Memory B cell (primary cell): ENCODE measurements at places on chromosomes 2 and 18.

GRCh38 chr2:150710041-150710440 lies 222.6 kb upstream of the RND3 start:
- DNase-seq = no peak

DNA sequence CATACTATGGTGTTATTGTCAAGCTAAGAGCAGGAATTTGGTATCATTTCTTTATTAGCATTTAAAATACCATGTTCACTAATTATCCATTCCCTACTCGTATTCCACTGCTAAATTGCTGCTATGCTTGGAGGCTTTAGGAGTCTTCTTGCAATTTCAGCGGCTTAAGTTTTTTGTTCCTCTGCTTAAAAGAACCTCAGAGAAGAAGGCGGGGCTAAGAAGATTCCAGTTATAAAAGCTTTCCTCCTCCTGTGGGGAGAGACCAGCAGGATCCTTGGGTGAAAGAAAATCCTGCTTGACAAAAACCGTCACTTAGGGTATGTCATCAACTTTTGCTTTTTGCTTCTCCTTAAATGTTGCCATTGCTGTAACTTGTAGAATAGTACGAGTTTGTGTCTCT lies at the start of gene TRPM8:
Gene TRPM8, plus strand, starts transcription at position 258 of the 400 bp plus-strand sequence. CDS start 9,165 bp downstream, outside the sequence.
- no peak for DNase-seq

- DNase-seq = no peak
These were observed 13.0 kb upstream of the APCDD1 start for GRCh38 chr18:10441472-10441871.

DNA sequence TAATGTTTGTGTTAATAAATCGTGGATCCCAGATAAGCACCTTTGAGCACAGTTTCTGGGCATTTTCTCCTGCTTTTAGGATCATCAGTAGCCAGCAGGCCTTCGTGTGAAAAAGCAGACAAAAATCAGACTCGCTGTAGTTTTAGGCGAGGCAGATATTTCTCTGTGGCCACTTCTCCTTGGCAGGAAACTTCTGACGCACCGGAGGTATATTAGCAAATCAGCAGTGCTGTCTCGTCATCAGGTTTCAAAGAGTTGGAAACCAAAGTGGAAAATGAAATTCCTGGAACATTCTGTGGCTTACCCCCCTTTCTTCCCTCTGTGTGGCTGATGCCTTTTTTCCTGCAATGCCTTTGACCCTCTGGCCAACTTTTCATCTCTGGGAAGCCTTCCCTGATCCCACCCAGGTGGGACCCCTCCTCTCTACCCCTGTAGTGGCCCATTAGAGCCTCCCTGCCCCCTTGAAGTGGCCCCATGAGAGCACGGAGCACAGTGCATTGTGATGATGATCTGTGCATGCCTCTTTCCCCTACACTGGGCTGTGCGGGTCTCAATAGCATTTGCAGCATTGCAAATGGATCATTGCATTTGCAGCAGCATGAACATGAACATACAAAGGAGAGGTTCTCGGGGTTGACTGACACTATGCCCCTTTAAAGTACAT lies 93.3 kb downstream of the RNF144A start:
- no peak for DNase-seq

- DNase-seq = no peak
These were observed 39.1 kb downstream of the C18orf54 start for GRCh38 chr18:54396760-54397159.

GRCh38 chr2:173462892-173463840 lies 108.5 kb downstream of the CDCA7 start:
- DNase-seq = no peak

DNA sequence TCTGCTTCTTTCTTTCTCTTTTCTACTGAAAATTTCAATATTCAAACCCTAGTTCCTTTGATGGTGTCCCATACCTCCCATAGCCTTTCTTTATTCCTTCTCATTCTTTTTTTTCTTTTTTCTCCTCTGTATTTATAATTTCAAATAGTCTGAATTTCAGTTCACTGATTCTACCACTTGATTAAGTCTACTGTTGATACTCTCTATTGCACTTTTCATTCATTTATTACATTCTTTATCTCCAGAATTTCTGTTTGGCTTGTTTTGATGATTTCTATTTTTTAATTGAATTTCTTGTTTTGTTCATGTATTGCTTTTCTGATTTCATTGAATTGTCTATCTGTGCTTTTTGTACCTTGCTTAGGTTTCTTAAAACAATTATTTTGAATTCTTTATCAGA lies 111.9 kb upstream of the VRK2 start:
- DNase-seq = no peak

GRCh38 chr18:35949090-35949489 lies 23.4 kb upstream of the RMP24 start:
- no peak for DNase-seq

DNA sequence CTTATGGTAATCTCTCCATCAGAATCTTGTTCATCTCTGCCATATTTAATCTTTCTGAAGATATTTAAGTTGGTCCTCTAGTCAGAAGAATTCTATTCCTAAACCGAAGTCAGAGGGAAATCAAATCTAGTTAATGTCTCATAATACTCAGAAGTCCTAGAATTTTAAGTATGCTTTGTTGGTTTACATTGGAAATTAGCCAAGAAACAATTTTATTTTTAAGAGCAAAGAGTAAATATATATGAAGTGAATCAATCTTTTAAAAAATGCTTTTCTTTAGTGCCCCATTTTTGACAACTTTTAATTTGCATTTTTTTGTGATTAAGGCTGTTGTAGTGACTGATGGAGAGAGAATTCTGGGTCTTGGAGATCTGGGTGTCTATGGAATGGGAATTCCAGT lies 38.1 kb downstream of the ME2 start:
- DNase-seq = no peak

GRCh38 chr2:47034973-47035609 lies 119.5 kb upstream of the MCFD2 start:
- DNase-seq = peak; percentile 35

DNA sequence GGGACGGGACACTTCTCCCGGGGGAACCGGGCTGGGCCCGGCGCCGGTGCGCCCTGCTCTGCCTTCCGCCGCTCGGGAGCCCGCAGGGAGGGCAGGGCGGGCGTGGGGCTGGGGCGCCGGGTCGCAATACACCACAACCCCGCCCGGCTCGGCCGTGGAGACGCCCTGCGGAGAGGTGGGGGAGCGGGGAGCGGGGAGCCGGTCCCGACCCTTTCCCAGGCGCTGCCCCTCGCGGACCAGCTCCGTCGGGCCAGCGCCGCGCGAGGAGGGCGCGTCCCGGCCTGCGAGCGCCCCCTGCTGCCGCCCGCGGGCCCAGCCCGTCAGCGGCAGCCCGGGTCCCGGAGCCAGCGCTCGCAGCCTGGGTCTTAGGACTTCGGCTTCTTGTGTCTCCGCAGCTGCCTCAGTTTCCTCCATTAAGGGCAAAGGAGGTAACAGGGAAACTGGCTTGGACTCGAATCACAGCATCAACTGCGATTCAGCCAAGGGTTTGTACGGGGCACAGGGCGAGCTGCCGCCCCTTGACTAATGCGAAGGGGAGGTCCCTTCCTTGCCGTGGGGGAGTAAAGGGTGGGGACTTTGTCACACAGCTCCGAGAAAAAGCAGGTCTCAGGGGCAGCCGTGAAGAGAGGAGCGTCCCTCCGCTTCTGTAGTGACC lies 635 bp upstream of the ADRA2B start:
- DNase-seq = peak; percentile 75

DNA sequence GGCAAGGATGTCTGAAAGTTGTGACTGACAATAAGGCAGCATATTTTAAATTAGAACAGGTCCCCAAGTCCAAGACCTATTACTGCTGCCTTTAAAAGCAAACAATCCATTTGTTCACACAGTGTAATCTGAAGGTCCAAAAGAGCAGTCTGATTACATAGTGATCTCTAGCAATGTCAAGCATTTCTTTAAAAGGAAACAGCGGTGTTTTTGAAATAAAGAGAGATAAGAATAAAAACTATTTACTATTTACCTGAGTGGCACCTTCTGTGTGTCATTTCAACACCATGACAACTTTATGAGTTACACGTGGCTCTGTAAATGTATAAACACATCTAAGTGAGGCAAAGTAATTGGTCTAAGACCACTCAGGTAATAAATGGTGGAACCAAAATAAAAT lies 1009.9 kb upstream of the CNTNAP5 start:
- no peak for DNase-seq

- DNase-seq = no peak
These were observed 155.9 kb upstream of the CAPN13 start for GRCh38 chr2:30963184-30963583.

GRCh38 chr2:217913436-217913835 lies 89.4 kb downstream of the TNS1 start:
- no peak for DNase-seq
